Uterus (tissue), 4 donors: ENCODE measurements at places on chromosomes 4 and X. TPM values are rescaled to one million over a fixed set of nuclear protein-coding genes. Genes with fewer than 3 reads are reported as not detected.

MTNR1A gene
- not detected for total RNA-seq

CT45A10 gene
- total RNA-seq: not detected

ZNF182 gene
- 8.4 TPM for total RNA-seq

CPZ gene
- 0.29 TPM for total RNA-seq

ZFYVE28 gene
- total RNA-seq: 15.0 TPM

CCNB3 gene
- total RNA-seq: 0.09 TPM

VSIG1 gene
- 0.48 TPM for total RNA-seq

TEX11 gene
- total RNA-seq: 0.35 TPM

GAGE1 gene
- total RNA-seq: not detected

LINC00632 gene
- total RNA-seq: 26.5 TPM

RNF212 gene
- total RNA-seq: 8.1 TPM

SCFD2 gene
- 19.6 TPM for total RNA-seq

ANKRD50 gene
- total RNA-seq: 13.3 TPM

SYP gene
- total RNA-seq: 4.4 TPM

MAGEB10 gene
- not detected for total RNA-seq

OPRPN gene
- not detected for total RNA-seq

TMPRSS11B gene
- not detected for total RNA-seq

CYTL1 gene
- 11.9 TPM for total RNA-seq

GABRA4 gene
- total RNA-seq: not detected

RAP1GDS1 gene
- 39.4 TPM for total RNA-seq

FHDC1 gene
- total RNA-seq: 0.88 TPM

UCHL1 gene
- total RNA-seq: 23.7 TPM

KCTD8 gene
- 2.7 TPM for total RNA-seq

USP26 gene
- total RNA-seq: not detected

RBMXL3 gene
- not detected for total RNA-seq

NOX1 gene
- not detected for total RNA-seq

NUDT10 gene
- total RNA-seq: 13.1 TPM

FGFBP2 gene
- total RNA-seq: 2.6 TPM

NALF2 gene
- total RNA-seq: 0.35 TPM

STPG2 gene
- 1.0 TPM for total RNA-seq

PDLIM3 gene
- total RNA-seq: 131 TPM
